Stimulated activated CD8-positive, alpha-beta memory T cell treated with anti-CD3 and anti-CD28 coated beads, Interleukin-7, amount 100 ng/mL, for 4 hours (primary cell): ENCODE measurements at places on chromosomes 4 and X.

- no peak for DNase-seq
These were observed 55.9 kb upstream of the BMP2K start for GRCh38 chr4:78720204-78720603.

- no peak for DNase-seq
These were observed 45.1 kb upstream of the KDR start for GRCh38 chr4:55170462-55170861.

GRCh38 chr4:26126994-26127393 lies 193.8 kb upstream of the RBPJ start:
- no peak for DNase-seq

GRCh38 chr4:159160242-159160641 lies 57.4 kb downstream of the RAPGEF2 start:
- DNase-seq = no peak

DNA sequence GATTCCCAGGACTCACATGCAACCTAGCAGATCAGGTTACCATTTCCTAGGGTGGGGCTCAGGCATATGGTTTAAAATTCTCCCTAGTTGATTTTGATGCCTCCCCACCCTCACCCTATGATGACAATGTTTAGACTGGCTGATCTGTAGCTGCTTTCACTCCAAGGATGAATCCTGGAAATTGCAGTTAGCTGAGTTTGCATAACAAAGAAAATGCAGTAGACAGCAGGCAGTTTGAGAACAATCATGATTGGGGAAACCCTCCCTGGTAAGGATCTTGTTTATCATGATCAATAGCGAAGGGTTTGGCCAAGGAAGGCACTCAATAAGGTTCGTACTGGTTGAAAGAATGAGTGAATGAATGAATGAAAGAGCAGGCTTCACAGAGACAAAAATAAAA lies 2.1 kb downstream of the ZNF518B start:
- no peak for DNase-seq

- DNase-seq = no peak
These were observed 44.9 kb downstream of the RTL3 start for GRCh38 chrX:78614264-78614663.

GRCh38 chr4:150600812-150601445 lies 19.0 kb downstream of the MAB21L2 start:
- DNase-seq = no peak

- no peak for DNase-seq
These were observed 2.9 kb upstream of the FAT1 start for GRCh38 chr4:186726426-186727168.

GRCh38 chr4:183035726-183036415 lies 63.2 kb upstream of the WWC2 start:
- DNase-seq = no peak

GRCh38 chrX:39289827-39290226 lies 488.6 kb downstream of the MID1IP1 start:
- no peak for DNase-seq

GRCh38 chr4:824461-825062 lies 1.4 kb downstream of the CPLX1 start:
- DNase-seq = no peak

DNA sequence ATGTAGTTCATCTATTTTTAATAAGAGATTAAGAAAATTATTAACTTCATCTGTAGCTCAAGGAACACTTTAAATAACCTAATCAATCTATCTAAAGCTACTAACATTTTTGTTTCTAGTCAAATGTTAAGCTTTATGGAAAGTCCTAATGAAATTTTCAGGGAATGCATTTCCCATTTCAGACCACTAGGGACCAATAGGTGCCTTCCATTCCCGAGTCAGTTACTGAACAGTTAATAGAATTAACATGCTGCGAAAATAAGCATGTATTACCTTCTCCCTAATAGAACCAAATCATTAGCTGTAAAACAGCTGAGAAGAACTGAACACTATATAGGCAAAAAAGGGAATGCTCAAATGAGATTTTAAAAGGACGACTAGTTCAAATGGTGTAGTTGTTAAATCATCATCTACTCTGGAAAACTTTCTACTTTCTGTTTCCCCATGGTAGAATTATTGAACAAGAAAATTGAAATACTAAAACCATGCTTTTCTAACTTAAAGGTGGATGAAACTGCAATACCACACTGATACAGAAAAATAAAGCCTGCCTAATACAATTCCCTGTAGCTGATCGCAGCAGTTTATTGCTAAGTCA lies 22.5 kb downstream of the STX18 start:
- no peak for DNase-seq

DNA sequence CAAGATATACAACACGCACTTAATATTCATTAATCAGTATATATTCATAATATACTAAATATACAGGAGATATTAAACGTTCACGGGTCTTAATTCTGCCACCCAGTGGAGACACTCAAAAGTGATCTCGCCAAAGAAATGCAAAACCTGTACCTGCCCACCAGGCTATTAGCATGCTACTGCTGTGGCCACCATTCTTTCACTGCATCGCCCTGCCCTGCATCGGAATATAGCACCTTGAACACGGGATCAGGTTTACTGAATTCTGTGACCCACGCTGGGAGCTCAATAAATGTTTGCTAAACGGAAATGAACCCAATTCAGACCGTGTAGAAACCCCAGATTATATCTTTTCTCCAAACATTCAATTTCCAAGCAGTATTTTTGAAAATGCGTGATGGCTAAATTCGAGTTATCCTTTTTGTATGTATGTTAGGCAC lies 840 bp upstream of the CLCN3 start:
- peak; percentile 17 for DNase-seq

GRCh38 chr4:89243733-89244252 lies 63.8 kb downstream of the GPRIN3 start:
- DNase-seq = no peak

GRCh38 chr4:143356493-143356892 lies 19.8 kb downstream of the GAB1 start:
- no peak for DNase-seq

DNA sequence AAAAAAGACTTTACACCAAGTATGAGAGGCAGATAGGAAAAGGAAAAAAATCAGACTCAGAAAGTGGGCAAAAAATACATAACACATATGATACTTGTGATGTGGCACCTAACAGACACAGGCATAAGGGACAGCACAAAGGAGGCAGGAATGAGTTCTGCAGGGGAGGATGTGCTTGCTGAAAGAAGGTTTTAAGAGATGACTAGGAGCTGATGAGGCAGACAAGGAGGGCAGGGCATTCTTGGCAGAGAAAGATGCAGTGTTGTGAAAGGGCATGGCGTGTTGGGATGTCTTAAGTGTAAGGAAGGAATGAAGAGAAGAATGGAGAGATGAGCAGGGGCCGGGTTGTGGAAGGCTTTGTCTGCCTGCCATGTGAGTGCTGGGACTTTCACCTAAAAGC lies 49.7 kb upstream of the TMEM154 start:
- DNase-seq = no peak

DNA sequence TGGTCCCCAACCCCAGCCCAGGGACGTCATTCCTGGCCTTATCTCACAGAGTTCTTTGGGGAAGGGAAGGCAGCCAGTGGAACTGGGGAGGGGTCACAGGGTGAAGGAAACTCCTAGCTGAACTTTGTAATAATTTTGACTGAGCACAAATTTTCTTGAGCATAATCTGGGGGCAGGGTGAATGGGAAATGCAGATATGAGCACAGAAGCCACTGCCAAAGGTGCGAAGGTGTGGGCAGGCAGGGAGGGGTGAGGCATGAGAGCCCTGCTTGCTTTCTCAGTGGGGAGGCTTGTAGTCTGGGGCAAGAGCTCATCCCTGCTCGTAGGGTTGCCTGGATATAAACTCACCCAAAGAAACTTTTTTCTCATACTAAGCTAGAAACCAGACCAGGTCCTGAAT lies 34.9 kb downstream of the MGAT4D start:
- DNase-seq = no peak

GRCh38 chrX:107421337-107421861 lies 28.1 kb upstream of the FRMPD3 start:
- no peak for DNase-seq

GRCh38 chr4:54719378-54719777 lies 61.6 kb downstream of the KIT start:
- DNase-seq = no peak

- DNase-seq = no peak
These were observed 230.8 kb downstream of the PCDH10 start for GRCh38 chr4:133379681-133380438.

DNA sequence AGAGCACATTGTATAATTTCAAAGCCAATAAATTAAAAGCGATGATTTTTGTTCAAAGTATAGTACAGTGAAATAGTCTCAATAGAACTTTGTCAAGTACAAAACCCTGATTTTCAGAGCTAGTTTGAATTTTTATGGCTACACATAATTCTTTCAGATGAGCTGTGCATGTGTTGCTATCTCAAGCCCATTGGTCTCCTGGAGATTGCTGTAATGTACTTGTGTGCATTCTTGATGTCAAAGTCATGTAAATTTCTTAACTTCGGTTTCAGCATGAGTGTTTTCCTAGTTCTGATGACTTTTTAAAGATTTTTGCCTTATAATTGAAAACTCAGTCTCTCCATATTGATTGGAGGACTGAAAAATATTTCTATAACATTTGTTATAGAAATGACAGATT lies 200.8 kb downstream of the CEP135 start:
- no peak for DNase-seq

DNA sequence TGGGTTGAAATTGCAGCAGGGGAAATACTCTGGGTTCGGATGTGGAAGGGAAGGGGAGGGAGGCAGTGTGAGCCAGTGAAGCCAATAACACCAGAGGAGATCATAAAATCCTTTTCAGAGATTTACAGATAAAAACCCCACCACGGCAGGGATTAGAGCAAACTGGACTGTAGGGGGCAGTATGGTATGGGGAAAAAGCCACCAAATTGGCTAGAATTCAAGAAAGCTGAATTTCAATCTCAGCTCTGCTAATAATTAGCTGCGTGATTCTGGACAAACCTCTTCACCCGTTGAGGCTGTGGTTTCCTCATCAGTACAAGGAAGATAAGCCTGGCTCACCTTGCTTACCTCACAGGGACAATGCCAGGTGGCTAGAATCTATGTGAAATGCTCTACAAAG lies 108.1 kb downstream of the ATG4A start:
- no peak for DNase-seq

GRCh38 chr4:38180456-38180855 lies 220.3 kb downstream of the PTTG2 start:
- no peak for DNase-seq

- DNase-seq = no peak
These were observed 94.8 kb upstream of the PCDH18 start for GRCh38 chr4:137626942-137627738.

DNA sequence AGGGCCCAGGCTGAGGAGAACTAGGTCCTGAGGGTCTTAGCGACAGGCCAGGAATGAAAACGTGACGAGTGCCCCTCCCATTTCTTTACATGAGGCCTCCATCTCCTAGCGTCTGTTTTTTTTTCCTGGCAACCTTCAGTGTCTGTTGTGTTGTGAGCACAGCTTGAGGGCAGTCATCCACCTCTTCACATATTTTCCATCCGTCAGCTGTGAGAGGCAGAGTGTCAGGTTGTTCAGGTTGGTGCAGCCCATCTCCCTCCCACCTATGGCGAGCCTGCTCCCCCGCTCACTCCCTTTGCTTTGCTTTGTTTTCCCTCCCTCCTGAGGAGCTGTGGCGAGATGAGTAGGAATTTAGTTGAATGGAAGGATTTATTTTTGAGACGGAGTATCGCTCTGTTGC lies 51.7 kb upstream of the CHRNA9 start:
- no peak for DNase-seq

DNA sequence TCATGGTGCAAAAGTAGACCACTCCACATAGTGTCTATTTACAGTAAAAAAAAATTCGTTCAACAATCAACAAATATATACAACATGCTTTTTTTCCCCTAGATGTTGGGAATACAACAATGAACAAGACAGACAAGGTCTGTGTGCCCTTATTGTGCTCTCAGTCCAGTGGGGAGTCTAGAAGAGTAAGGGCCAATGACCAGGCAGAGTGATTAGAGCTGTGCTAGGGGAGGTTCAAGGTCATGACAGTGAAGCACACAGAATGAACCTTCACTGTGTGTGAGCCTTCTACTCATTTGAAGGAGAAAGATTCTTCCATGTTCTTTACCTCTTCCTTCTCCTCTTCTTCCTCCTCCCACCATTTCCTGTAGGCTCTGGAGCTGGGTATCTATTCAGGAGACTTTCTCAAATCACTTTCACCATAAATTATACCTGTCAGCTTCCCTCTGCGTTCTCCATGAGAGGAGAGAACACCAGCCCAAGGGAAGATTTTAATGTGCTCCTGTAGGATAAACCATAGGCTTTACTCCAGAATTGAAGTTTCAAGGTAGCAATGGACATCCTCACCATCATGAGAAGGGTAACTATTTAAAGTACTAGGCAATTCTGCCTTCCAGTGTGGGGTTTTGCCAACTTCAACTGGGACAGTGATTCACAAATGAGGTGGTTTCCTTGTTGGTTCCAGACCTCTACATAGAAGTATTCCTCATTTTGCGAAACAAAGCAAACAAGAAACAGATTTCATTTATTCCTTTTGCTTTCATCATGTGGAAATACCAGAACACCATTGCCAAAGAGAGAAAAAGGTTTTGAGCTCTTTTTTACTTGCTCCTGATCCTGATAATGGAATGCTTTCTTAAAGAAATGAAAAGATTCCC lies 246.9 kb upstream of the GPC4 start:
- DNase-seq = no peak

DNA sequence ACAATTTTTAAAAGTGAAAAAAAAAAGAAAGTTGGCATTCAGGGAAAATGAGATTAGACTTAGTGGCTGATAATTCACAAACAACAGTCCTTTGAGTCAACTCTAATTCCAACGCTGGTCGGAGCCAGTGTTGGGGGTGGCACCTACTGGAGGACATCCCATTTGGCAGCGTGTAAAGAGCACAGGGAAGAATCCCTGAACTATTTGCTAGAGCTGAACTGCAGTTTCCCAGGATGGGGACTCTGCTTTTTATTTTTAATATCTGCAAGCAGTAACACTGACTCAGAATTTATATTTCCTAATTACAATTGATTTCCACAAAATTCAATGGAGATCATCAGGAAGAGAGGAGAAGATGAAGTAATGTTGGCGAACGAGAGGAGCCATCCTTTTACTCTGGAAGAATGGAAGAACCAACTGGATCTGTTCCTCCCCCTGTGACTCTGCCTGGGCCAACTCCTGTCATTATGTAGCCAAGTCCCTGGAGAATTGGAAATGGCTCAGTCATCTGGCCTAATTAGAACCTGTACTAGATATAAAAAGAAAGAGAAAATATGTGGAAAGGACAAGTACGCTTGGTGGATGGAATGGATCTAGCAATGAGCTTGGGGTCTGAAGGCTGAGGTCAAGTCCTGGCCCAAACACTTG lies 76.7 kb downstream of the IRF2 start:
- no peak for DNase-seq

- no peak for DNase-seq
These were observed 35.2 kb downstream of the STAP1 start for GRCh38 chr4:67593741-67594175.

DNA sequence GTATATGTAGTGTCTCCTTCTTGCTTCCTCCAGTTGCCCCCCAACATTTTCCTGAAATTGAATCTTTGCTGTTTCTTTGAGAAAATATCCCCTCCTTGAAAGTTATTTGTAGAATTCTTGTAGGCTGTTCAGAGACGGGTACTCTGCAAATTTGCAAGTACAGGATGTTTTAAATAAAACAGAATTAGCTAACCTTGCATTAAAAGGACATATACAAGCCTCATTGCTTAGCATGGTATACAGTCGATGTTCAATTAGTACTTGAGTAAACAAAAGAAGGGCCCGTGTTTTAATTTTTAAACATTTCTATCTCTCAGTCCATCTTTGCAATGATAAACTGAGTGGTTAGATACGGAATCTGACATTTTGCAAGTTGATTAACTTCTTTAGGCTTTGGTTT lies 50.8 kb downstream of the RAPGEF2 start:
- no peak for DNase-seq
